Stromal cell of bone marrow (primary cell): ENCODE measurements at places on chromosomes 1 and 21.

DNA sequence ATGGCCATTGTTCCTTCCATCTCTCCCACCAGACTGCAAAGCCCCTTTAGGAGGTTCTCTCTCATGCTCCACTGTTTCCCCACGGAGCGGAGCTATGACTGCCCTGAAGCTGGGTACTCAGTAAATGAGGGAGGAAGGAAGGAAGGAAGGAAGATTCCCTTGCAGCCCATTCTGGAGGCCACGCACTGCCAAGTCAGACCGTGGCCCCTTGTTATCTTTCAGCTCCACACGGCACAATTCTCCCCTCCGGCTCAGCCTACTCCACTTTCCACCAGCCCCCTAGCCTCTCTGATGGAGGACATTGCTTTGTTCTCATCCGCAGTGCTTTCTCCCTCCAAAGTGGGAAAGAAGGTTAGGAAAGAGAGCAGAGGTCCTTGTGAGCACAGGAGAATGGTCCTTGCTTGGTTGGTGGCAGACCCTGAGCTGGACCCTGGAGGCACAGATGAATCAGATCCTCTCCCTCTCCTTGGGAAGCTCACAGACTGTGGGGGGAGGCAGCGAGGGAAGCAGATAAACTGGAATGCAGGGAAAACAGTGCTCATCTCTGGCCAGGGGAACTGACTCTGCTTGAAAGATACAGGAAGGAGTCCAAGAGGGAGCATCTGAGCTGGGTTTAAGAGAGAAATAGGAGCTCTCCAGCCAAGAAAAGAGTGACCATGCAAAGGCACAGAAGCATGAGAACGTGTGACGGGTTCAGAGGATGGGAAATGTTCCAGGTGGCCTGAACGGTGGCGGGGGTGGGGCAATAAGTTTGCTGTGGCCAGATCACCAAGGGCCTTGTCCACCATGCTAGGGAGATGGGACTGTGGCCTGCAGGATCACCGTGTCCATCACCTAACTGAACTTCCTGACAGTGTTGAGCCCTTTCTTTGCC, 52.6 kb downstream of the GLIS1 start:
- DNase-seq: no peak

DNA sequence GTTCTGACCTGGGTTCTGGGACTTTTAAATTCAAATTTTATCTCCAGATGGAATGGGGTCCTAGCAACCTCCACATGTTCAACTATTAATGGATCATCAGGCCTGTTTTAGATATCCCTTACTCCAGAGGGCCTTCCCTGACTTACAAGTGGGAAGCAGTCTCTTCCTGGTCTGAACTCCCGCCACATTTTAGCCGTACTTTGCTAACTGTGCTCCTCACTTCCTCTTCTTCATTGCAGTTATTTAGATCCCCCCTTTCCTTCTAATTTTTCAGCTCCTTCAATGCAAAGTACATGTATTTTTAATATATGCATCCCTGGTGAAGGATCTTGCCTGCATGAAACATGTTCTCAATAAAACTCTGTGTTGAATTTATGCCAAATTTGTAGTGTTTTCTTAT, 3.7 kb downstream of the CD1A start:
- DNase-seq: no peak

- peak; percentile 72 for DNase-seq
Measured at GRCh38 chr1:12075195-12076114, 12.4 kb downstream of the TNFRSF8 start.

- no peak for DNase-seq
Measured at GRCh38 chr1:155002464-155003226, at the start of gene ZBTB7B. Gene ZBTB7B (plus strand): TSS chr1:155002802. CDS start chr1:155014661, 11,859 bp downstream.

- no peak for DNase-seq
Measured at GRCh38 chr1:2344744-2345296, 46.5 kb downstream of the MORN1 start.

- peak; percentile 55 for DNase-seq
Measured at GRCh38 chr1:28144203-28145135, 32.0 kb downstream of the PTAFR start.

DNA sequence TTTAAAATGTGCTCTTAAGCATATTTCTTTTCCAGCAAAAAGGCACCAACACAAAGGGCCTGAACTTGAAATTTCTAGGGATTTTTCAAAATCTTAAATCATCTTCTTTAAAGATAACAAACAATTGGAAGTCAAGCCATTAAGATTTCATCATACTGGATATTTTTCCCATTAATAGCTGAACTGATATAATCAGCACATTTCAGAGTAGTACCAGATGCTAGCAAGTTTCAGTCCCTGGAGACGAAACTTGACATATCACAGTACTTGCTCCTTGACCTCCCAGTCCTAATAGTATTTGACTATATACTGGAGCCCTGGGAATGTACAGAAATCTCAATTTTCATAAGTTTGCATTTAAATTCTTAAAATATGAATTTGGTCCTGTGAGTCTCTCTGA, 10.2 kb upstream of the CDC7 start:
- DNase-seq: no peak

DNA sequence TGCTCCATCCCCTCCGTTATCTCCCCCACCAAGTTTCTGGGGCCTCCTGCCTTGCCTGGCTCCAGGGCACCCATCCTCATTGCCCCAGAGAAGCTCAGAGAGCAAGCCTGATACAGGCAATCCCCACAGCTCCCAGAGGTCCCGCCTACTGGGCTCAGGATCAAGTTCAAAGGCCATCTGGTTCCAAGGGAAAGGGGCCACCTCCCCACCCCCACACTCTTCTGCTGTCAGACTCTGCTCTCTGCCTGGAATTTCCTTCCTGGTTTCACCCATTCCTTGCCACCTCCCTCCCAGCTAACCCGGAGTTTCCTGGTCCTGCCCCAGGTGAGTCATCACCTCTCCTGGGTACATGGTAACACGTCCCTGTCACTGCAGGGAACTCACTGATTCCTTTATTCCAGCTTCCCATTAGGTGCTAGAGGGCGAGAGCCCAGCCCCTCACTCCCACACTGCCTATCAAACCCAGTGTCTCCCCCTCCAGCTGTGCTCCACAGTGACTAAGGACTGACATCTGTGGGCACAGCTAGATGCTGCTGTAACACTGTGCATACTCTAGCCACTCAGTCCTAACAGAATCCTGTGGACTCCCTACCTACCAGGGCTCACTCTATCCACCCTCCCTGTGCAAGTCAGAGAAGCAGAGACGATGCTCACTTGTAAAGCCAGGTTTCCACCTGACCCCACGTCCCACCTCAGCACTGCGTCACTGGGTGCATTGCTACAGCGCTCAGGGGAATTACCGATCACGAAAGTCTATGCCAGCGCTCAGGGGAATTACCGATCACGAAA, 21.8 kb downstream of the RSPH1 start:
- DNase-seq: no peak
